ENCODE measurements at places on chromosomes 7 and 10.

GRCh38 chr10:126833542-126833941 lies 71.7 kb upstream of the DOCK1 start:
- no peak for DNase-seq

DNA sequence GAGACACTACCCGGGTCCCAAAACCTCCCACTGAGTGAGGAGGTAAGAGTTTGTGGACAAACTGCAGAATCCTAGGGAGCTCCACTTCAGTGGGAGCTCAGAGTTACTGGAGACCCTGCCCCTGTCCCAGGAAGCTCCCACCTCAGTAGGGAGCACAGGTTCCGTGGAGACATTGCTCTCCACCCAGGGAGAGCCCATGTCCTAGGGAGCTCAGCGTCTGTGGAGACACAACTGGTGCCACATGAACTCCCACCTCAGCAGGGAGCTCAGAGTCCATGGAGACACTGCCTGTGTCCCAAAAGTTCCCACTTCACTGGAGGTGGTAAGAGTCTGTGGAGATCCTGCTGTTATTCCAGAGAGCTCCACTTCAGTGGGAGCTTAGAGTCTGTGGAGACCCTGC lies 6.3 kb downstream of the MYO1G start:
- no peak for DNase-seq

- DNase-seq, result peak; percentile 47
Measured at GRCh38 chr10:132223156-132223590, 36.4 kb downstream of the DPYSL4 start.

DNA sequence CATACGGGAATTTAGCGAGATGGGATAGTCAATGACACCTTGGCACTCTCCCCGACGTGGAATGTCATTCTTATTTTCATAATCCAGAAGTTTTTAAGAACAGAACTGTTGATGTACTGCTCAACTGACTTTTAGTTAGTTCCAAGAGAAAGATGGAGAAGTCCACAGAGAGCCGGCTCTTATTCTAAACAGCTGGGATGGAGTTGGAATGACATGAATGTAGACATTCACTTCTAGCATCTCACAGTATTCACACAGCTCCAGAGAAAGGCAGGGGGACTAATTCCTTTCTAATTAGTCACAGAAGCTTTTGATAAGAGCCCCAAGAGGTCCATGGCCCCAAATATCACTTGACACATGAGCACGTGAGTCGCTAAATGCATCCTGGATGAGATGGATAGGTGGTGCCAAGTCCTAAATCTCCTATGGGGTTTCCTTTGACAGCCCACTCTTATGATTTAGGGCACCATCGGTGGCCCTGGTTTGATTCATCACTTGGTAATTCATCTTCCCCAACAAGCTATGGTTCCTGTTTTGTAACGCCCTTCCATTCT lies 420.3 kb upstream of the AUTS2 start:
- DNase-seq, result no peak

- DNase-seq, result no peak
Measured at GRCh38 chr7:2953099-2953498, 90.6 kb downstream of the CARD11 start.
